ENCODE measurements at places on chromosomes 16 and 17.

DNA sequence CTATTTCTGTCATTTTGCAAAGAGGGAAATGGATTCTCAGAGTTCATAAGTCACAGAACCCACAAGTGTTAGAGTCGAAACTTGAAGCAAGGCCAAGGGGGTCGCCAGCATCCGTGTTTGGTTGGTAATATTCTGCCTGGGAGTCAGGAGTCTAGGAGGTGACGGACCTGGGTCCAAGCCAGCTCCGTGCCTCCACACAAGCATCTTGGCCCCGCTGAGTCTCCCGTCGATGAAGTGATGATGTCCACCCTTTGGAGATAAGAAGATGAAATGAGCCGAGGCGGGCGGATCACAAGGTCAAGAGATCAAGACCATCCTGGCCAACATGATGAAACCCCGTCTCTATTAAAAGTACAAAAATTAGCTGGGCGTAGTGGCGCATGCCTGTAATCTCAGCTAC is 53.2 kb upstream of the TNRC6C start:
- no peak for DNase-seq

- no peak for DNase-seq
Observed at GRCh38 chr17:80644536-80644935, 99.9 kb downstream of the RPTOR start.

- DNase-seq = peak; percentile 51
Observed at GRCh38 chr16:67928561-67929364, 2.9 kb downstream of the CTRL start.

GRCh38 chr16:20323591-20324117 is 3.7 kb downstream of the GP2 start:
- no peak for DNase-seq

GRCh38 chr16:64397945-64398508 is 723.8 kb downstream of the CDH11 start:
- no peak for DNase-seq
